ENCODE measurements at places on chromosomes 6 and 20. TPM values are rescaled to one million over a fixed set of nuclear protein-coding genes. Genes with fewer than 3 reads are reported as not detected.

DNA sequence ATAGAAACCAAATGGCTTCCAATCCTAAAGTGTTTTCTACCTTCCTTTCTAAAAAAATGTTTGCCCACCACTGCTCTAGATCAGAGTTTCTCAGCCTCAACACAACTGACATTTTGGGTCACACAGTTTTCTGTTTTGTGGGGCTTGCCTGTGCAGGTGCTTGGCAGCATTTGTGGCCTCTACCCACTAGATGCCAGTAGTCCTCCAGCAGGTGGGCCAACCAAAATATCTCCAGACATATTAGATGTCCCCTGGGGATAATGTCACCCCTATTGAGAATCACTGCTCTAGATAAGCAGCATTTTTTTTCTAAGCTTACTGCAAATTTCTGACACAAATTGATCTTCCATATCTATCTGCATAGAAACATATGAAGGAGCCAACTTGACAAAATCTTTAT, 26.3 kb upstream of the EPM2A start:
- no peak for DNase-seq

Gene SLC17A2
- not detected for total RNA-seq

Gene IDH3B
- total RNA-seq = 206 TPM

DNA sequence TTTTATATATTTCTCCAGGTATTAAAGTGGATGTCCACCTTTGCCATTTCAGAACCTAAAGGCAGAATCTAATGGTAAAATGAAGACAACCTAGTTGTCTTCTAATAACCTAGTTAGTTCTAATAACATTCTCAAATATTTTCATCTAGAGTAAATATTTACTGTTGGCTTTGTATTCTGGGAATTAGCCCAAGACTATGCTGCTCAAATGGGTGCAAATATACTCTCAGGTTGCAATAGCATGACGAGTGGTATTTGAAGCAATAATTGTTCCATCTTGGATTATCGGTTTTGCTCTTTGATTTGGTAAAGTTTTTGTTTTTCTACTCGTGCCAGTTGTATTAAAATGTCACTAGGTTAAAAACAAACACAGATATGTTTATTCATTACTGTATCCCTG, 21.0 kb upstream of the RSPH4A start:
- DNase-seq = no peak

DNA sequence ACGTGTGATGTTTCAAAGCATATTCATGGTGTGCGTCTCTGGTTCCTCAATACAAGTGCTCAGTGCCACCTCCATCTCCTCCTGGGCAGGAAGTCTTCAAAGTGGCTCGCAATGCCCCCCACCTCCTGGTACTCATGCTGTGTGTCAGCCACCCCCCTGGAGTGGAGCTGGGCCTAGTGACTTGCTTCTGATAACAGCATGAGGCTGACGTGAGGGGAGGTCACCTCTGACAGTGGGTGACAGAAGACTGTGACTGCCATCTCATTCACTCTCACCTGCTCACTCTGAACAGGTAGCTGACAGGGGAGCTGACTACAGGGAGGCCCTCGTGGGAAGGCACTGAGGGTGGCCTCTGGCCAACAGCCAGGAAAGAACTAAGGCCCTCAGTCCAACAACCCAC, 92.4 kb upstream of the NFATC2 start:
- no peak for DNase-seq

Gene CLIC1
- 1,715 TPM for total RNA-seq

Gene BMP7
- 0.02 TPM for total RNA-seq

DNA sequence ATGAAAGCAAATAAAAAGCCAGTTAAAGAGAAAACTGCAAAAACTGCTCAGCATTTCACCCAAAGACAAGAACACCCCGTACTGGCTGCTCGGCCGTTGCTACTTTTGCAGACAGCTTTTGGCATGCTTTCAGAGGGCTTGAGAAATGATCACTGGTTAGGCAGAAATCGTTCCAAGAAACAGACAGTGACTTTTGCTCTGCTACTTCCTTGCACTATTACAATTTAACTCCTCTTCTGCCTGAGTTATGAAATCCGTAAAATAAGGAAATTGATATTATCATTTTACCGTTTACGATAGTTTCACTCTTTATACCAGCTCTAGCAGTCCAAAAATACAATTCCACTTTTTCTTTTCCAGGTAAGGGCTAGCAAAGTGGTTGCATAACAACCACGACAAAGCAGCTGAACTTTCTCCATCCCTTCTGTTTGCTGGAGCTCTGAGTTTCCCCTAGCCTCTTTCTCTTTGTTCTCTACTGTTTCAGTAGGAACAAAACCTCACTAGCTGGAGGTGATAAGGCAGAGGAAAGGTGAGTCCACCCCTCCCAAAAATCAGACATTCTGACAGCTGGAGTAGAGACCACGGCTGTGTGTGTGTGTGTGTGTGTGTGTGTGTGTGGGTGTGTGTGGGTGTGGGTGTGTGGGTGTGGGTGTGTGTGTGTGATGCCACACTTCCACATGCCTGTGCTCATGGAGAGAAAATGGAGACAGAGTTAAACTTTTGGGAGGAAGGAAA, 191.8 kb upstream of the RREB1 start:
- no peak for DNase-seq

Gene RBPJL
- total RNA-seq = not detected

Gene HTR1E
- not detected for total RNA-seq

Gene EFCAB8
- total RNA-seq = not detected

DNA sequence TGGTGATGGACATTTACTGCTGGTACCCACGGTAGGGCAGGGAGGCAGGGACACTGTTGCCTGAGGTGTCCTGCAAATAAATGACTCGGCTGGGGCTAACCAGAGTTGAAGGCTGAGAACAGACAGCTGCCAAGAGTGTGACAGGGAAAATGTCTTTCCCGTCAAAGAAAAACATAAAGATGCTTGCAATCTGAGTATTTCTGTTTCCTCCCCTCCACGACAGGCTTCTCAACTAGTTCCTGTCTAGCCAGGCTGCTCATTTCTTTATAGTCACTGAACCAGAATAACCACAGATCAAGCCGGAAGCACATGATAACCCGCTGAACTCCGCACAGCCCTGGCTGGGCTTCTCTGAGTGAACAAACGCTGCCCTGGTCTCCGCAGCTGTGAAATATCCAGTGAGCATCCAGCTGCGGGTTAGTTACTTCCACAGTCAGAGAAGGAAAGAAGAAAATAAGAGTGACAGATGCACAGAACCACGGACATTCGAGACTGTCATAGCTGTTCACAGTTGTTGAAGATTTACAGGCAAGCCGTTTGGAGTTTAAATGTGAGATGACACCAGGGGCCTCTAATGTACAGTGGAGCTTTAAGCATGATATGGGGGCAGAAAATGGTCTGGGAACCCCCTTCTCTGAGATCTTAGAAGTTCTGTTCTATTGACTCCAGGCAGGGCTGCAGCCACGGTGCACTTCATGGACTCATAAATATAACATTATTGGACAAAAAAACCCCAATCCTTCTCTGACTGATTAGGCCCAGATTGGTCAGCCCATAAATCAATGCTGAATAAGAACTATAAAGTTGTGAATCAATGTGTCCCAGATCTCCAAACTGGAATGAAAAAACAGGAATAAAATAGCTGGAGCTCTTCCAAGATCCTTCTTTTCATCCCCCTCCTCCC, 299.9 kb upstream of the SUPT3H start:
- DNase-seq = peak; percentile 89

DNA sequence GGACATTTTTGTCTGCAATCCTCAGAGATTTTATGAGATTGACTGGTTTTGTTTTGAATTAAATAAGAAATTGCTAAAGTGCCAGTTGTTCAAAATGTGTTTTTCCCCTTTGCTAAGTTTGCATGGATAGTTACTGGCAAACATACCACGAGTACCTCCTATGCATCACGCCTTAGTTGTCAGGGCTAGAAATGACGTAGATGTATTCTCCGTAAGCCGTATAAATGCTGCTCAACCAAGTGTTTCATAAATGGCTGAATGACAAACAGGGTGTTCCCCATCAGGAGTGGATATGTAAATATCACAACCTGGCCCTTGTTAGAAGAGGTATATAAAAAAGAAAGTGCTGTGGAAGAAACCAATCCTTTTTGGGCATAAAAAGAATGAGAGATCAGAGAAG, 341.1 kb upstream of the ZFP64 start:
- DNase-seq = no peak

- peak; percentile 73 for DNase-seq
Measured at GRCh38 chr6:148657048-148657447, 89.8 kb upstream of the UST start.

Gene TMEM74B
- 0.34 TPM for total RNA-seq

DNA sequence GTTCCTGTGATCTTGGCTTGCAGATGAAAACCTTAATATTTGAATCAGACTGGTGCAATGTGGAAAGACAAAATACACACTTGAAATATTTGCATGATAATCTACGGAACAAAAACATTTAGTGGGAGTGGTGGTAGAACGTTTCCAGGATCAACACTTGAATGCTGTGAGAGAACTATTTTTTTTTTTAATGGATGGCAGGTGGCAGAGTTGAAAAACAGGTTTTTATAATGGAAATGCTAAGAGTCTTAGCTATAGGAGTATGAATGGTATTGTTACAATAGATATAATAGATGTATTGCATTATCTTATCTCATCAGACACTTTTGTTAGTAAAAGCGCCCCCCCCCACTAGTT, 49.2 kb downstream of the CDKAL1 start:
- DNase-seq = no peak

- DNase-seq = no peak
Measured at GRCh38 chr20:35285806-35286076, 1.2 kb upstream of the EIF6 start.

GRCh38 chr20:44217342-44218092, 6.9 kb upstream of the OSER1 start:
- DNase-seq = peak; percentile 80

Gene SLC17A1
- total RNA-seq = not detected

- DNase-seq = no peak
Measured at GRCh38 chr20:39004508-39004907, 42.4 kb downstream of the DHX35 start.

- DNase-seq = no peak
Measured at GRCh38 chr20:46549188-46549972, 1.1 kb downstream of the OCSTAMP start.

DNA sequence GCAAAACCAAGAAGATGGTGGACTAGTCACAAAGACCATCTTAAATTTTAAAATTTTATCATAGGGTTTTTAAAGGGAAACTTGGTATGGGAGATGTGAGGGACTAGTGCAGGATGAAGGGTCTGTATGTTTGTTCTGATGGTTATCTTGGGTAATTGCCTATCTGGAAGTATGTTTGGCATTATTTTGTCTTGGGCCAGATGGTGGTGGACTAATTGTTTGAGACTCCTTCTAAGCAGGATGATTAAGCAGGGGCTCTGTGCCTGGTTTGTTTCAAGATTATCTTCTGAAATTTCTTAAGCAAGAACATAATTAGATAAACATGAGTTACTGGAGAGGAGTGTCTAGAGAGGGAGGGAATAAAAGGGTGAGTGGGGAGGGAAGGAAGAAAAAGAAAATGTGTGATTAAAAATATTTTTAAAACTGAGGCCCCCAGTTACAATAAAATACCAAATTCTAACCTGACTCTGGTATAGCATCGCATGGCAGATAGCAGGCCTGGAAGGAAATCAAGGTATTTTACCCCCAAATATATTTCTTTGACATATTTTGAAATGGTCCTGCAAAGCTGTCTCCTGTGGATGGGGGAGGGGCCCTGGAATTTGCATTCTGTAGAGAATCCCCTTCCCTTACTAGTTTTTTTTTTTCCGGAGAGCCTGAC, 49.9 kb upstream of the FAM184A start:
- DNase-seq = no peak

DNA sequence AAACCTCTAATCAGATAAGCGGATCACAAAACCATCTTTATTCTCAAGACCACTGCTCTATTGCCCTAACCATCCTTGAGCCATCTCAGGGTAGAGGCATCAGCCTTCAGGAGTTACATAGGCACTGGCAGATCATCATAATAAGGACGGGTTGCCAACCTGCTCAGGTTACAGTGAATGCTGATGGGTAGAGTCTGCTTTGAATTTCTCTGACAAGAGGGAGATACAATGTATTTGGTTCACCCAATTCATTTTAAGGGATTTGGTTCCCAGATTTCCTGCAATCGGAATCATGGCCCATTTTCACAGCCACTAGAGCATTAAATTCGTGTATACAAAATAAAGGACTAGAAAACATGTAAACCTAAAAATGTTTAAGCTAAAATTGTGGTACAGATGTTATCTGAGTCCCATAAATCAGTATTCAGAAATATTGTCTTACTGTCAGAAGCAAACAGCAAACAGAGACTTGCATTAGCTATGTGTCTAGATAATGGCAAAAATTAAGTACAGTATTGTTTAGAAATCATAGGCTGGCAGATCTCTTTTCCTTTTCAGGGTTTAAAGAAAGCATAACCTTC, 41.9 kb upstream of the TMEM170B start:
- DNase-seq = peak; percentile 42

- no peak for DNase-seq
Measured at GRCh38 chr20:54344832-54345231, 130.6 kb upstream of the DOK5 start.

DNA sequence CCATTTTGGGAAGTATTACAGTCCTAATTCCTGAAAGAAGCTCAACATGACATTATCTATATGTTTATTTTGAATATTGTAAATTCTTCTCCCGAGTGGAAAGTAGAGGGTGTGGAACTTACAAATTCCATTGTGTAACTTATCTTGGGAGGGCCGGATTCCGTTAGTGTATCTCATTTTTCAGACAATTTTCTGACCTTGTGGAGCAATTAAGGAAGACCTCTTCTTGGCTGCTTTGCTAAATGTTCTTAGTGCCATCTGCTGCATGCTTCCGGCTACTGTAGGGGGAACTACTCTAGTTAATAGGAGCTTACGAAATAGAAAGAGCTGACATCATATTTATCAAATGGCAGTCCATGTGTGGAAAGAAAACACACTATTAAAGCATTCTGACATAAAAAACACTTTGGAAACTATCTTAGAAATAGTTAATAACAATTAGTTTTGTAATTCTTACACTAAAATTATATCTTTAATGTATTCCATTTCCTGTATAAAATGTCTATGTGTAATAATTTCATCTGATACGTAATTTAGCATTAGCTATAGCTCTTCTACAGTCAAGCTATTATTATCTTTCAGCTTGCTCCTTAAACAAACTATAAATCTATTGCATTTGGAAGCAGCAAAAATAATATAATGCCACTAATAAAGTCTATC, 41.5 kb upstream of the KCNQ5 start:
- peak; percentile 87 for DNase-seq

Gene TPBG
- total RNA-seq = 46.8 TPM

DNA sequence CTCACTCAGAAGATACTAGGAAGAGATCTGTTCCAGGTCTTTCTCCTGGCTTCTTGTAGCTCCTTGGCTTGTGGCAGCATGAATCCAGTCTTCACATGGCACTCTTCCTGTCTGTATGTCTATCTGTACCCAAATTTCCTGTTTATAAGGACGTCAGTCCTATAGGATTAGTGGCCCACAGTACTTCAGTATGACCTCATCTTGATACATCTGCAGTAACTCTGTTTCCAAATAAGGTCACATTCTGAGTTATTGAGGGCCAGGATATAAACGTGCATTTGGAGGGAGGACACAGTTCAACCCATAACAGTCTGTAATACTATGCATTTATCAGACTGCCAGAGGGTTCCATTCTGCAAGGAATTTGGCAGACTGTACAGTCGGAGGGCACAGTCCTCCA, 57.6 kb upstream of the DYNLRB1 start:
- DNase-seq = no peak
